Naive thymus-derived CD8-positive, alpha-beta T cell (primary cell): ENCODE measurements at places on chromosomes 3 and 15.

GRCh38 chr3:173371848-173372487 is 25.6 kb upstream of the NLGN1 start:
- no peak for DNase-seq

- DNase-seq, result no peak
Measured at GRCh38 chr3:189978753-189979152, 141.9 kb downstream of the P3H2 start.

GRCh38 chr15:71780115-71780976 is 30.0 kb upstream of the NR2E3 start:
- DNase-seq, result peak; percentile 48

GRCh38 chr3:155771126-155771525 is 26.3 kb upstream of the PLCH1 start:
- DNase-seq, result no peak

DNA sequence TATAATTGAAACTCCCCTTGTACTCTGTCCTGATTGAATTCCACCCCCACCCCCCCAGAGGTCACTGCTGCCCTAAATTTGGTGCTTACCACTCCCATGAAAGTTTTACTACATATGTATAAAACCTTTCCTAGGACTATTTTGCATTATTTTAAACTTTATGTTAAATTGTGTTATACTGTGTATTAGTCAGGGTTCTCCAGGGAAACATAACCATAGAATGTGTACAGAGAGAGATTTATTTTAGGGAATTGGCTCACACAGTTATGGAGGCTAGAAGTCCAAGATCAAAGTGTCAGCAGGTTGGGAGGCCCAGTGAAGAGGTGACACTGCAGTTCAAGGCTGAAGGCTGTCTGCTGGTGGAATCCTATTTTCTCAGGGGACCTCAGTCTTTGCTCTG is 29.2 kb downstream of the BFSP2 start:
- DNase-seq, result no peak

- DNase-seq, result no peak
Measured at GRCh38 chr15:68201879-68202261, 3.3 kb downstream of the CALML4 start.

DNA sequence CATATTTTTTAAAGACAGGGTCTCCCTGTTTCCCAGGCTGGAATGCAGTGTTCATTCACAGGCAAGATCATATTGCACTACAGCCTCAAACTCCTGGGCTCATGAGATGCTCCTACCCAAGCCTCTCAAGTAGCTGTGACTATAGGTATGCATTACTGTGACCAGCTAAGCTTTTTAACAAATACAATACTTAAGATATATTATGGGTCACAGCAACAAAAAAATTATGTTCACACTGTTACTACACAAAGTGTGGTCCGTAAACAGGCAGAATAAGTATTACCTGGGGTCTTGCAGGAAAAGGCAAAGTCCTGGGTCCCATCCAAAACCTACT is 152.5 kb downstream of the VPS13C start:
- DNase-seq, result no peak

DNA sequence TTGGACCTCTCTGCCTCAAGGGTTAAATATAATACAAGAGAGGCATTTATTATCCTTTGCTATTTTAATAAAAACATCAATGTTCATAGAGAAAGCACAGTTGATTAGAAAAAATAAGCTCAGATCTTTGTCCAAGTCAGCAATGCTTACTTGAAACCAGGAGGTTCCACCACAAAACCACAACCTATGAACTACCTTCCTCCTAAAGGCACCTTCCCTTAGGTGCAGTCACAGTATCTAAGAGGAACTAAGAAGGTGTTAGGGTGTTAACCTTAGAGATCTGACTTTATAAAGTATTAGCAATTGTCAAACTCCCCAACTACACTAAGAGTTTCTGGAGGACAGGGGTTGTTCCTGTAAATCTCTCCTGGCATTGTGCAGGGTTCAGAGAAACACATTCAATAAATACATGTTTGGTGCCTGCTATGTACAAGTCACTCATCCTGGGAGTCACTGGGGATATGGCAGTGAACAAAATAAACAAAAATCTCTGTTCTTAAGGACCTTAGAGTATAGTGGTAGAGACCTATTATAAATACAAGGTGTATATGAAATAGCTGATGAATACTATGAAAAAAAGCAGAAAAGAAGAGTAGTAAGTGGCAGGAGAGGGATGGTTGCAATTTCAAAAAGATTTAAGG is 208.6 kb downstream of the NFKBIZ start:
- DNase-seq, result no peak

GRCh38 chr3:114351123-114351821 is 57.4 kb downstream of the TIGIT start:
- no peak for DNase-seq

DNA sequence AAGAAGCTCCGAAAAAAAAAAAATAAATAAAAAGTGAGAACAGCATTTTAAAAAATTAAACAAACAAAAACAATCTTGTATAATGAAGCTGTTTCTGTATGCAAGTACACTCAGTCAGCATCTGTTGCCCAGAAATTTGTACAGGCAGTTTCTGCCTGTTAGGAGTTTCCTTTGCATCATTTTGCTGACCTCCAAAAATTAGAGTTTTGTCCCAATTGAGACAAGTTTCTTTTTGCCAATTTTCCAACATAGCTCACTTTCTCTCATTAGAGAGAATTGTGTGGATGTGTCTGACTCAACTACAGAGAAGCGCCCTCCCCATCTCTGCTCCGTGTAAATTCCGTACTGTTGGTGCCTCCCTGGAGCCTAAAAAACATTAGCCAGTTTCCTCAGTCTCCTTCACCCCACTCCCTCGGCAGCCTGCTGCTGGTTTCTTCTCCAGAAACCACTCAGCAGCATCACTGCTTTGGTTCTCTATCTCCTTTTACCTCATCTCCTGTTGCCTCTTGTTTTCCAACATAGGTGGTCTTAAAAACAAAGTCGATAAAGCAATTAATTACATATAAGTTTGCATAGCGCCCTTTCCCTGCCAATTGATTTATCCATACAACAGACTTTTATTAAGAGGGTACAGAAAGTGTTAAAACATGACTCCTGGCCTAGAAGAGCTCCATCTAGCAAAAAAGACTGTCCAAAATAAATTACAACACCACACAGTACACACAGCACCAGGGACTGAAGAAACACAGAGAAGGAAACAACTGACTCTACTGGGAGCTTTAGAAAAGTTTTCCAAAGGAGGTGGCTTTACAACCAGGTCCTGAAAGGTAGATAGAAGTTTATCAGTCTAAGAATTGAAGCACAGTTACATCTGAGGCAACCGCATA is 286.7 kb downstream of the SHOX2 start:
- DNase-seq, result no peak

DNA sequence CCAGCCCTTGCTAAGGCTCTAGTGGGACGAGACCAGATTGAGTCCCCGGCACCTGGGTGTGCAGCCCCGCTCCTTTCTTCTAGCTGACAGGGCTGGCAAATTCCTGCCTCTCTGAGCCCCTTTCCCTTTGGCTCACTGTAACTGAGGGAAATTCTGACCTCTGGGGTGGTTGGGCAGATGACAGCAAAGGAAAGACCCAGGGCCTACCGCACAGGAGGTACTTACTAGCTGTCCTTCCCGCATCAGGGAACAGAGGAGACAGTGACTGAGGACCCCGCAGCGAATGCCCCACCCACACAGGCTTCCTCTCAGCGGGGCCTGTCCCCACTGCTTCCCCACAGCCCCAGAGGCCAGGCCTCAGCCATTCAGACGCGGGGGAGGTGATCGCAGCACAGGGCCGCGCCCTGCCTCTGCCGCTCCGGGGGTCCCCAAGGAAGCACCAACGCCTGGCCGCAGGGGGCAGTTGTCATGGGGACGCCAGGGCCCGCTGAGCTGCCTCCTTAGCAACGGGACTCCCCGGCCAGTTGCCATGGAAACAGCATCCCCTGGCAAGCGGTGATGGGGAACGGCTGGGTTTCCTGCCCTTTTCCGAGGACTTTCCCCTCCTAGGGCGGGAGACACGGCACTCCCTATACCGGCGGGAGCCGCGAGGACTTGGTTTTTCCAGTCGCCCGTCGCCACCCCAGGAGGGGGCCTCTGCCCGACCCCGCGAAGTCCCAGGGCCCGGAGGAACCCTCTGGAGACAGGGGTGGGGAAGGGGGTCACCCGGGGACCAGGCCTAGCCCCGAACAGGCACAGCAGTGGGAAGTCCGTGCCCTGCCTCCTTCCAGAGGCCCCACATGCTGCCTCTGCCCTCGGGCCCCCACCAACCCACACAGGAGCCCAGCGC is 50.1 kb downstream of the HCN4 start:
- no peak for DNase-seq

DNA sequence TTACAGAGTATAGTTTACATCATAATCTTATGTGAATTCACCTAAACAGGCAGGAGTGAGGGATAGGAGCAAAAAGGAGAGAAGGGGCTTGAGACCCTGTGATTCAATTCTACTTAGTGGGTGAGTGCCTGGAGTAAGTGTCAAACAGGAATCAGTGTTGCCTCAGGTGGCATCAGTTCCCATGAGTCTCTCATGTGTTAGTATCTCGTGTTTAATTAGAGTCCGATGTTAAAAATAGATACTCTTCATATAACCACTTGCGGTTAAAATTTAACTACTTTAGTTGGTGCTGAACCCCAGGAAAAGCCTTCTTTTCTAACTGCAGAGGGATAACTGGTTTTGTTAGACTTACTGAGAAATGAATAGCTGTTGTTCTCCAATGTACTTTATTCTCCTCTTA is 251.5 kb downstream of the SUCLG2 start:
- no peak for DNase-seq

DNA sequence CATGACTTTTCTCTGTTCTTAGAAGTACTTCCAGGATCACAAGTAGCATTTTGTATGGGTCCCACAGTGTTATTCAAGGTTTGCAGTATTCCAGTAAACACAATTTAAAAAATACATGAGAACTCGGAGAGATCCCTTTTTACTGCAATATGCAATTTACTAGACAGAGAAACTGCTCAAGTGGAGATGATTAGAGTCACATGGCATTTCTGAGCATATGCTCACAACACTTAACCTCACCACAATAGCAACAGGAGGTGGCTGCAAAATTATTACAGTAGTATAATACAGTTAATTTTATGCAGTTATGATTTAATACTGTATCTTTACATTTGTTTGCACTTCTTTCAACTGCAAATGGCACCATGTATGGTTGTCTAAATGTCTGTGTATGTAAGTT is 87.5 kb downstream of the PIK3CB start:
- no peak for DNase-seq

DNA sequence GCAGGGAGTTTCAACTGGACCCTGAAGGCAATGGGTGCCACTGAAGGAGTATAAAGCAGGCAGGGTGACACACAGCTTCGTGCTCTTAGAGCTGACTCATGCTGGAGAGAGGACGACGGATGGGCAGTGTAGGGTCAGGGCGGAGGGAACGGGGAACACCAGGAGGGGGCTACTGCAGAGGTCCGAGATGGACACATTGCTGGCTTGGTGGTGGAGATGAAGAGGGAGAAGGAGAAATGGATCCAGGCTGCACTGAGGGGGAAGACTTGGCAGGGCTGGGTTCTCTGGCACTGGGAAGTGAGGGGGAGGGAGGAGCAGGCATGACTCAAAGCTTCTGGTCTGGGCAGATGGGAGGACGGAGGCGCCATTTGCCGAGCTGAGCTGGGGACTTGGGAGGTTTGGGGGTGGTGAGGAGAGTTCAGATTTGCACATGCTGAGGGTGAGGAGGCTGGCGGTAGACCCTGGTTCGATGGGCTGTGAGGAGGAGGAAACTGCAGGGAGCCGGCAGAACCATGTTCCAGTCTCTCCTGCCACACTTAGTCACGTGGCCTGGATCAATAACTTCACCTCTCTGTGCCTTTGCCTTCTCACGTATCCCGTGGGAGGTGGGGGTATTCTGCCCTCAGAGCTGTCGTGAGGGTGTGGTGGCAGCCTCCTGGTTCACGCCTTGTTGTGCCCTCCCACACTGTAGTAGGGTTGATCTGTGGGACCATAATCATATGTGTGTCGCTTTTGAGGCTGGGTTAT is 4.6 kb upstream of the KCTD6 start:
- no peak for DNase-seq

DNA sequence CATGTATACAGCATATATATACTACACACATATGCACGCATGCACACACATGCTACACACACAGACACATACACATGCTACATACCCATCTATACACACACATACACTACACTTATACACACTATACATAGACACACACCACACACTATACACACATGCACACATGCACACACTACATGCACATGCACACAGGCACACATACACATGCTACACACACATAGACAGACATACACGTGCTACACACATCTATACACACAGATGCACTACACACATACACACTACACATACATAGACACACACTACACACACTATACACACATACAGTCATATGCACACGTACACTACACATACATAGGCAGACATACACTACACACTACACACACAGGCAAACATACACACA is 51.2 kb upstream of the PRR20G start:
- DNase-seq, result no peak
